ENCODE measurements at places on chromosomes 2 and 18. TPM values are rescaled to one million over a fixed set of nuclear protein-coding genes. Genes with fewer than 3 reads are reported as not detected.

Gene HSBP1L1
- 28.5 TPM for total RNA-seq

- H3K27ac ChIP-seq, result peak overlapping the region; percentile 71
- peaks cover 19% of the 10 kb centered on the region for H3K4me1 ChIP-seq
- peak; percentile 78 for DNase-seq
Observed at GRCh38 chr2:45675263-45675812, 23.9 kb downstream of the PRKCE start.

- no peak overlapping the region for H3K4me3 ChIP-seq
- no peaks in the 10 kb centered on the region for H3K27me3 ChIP-seq
- H3K27ac ChIP-seq, result no peak overlapping the region
- H3K36me3 ChIP-seq, result no peaks in the 10 kb centered on the region
Observed at GRCh38 chr2:2014251-2014771, 270.0 kb upstream of the PXDN start.

DNA sequence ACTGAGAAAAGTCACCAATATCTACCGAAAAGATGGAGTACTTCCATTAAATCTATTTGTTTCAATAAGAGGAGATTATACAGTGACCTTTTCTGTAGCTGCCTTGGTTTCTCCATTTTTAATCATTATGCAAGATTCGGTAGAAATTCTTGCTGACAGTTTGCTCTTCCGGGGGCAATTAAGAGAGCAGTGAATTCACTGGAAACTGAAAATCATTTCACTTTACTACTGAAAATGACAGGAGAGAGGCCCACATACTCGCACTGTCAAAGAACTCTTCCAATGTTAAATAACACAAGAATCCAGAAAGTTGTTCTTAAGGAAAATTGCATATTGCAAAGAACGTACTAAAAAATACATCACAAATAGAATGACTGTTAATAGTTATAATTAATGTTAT, 699.3 kb downstream of the CBLN2 start:
- no peaks in the 10 kb centered on the region for H3K36me3 ChIP-seq
- H3K4me3 ChIP-seq, result no peak overlapping the region
- H3K27me3 ChIP-seq, result no peaks in the 10 kb centered on the region

DNA sequence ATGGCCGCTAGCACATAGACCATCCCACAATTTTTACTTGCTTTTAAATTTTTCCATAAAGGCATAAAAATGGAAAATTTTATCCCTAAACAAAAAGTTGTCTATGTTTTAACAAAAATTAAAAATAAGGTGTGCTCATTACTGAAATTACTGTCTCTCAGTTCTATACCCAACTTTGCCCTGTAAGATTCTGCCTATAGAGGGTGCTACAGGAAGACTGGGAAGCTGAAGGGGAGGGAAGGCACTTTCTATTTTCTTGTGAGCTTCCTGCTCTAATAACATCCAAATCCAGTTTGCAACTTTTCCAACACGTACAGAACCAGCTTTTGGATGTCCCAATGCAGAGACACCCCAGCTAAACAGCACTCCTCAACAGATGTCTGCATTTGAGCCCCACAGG, 666.9 kb downstream of the PLCL1 start:
- no peaks in the 10 kb centered on the region for H3K4me1 ChIP-seq
- H3K27ac ChIP-seq, result no peak overlapping the region
- H3K27me3 ChIP-seq, result no peaks in the 10 kb centered on the region
- no peak for DNase-seq

- no peaks in the 10 kb centered on the region for H3K36me3 ChIP-seq
- H3K4me3 ChIP-seq, result no peak overlapping the region
- no peaks in the 10 kb centered on the region for H3K4me1 ChIP-seq
- H3K27me3 ChIP-seq, result no peaks in the 10 kb centered on the region
- H3K27ac ChIP-seq, result no peak overlapping the region
Observed at GRCh38 chr18:2893056-2893455, 46.2 kb downstream of the EMILIN2 start.

DNA sequence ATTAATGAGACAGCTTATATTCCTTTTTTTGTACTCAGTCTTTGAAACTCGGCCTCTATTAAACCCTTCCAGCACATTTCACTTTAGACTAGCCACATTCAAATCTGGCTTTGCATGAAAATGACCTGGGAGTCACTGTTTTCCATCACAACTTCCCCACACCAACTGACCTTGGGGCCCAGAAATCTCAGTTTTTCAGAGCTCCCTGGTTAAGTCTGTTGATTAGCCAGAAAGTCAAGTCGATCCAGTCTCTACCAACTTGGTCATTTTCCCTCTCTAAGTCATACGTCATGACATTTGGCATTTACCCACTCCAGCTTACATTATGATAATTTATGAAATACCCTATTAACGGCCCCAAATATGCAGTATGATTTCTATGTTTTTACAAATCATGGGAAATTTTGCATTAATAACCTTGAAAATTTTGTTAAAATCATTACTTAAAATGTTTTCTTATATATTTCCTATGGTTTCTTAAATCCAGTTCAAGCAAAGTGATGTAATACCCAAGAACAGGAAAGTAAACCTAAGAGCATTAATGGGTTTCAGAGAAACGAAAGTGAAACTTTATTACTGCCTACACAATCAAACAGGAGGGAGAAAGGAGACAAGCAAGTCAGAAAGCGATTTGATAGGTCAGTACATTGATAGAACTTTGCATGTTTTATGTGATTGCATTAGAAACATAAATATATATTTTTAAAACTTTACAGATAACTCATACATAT, 77.1 kb downstream of the SPATS2L start:
- H3K27me3 ChIP-seq, result no peaks in the 10 kb centered on the region
- H3K4me3 ChIP-seq, result no peak overlapping the region
- H3K4me1 ChIP-seq, result peaks cover 22% of the 10 kb centered on the region
- no peaks in the 10 kb centered on the region for H3K36me3 ChIP-seq

GRCh38 chr18:55422456-55423180, 165.4 kb downstream of the TCF4 start:
- DNase-seq, result peak; percentile 18
- no peaks in the 10 kb centered on the region for H3K36me3 ChIP-seq
- H3K27me3 ChIP-seq, result no peaks in the 10 kb centered on the region
- peak overlapping the region; percentile 61 for H3K27ac ChIP-seq

Gene RBM45
- 25.3 TPM for total RNA-seq

DNA sequence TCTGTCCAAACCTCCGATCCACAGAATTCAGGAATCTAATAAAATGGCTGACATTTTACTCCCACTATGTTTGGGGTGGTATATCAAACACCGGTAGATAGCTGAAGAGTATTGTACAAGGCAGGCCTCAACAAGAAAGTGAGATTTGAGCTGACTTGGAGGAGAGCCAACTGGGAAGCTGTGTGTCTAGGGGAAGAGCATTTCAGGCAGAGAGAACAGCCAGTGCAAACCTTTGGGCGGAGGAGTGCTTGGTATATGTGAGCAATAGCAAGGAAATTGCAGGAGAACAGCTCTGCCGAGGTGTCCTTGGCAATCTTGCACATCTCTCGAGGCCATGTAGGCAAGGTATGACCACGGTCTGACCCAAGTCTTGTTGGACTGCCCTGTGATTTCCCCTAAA, 1.8 kb upstream of the MERTK start:
- peaks cover 7% of the 10 kb centered on the region for H3K4me1 ChIP-seq
- no peaks in the 10 kb centered on the region for H3K27me3 ChIP-seq
- no peaks in the 10 kb centered on the region for H3K36me3 ChIP-seq
- DNase-seq, result no peak
